ENCODE measurements at places on chromosomes 11 and 22. TPM values are rescaled to one million over a fixed set of nuclear protein-coding genes. Genes with fewer than 3 reads are reported as not detected.

The THY1 gene
- 0.78 TPM for total RNA-seq

- no peak for DNase-seq
Observed at GRCh38 chr22:37680191-37680851, 4.9 kb downstream of the LGALS1 start.

GRCh38 chr11:90250970-90251369 lies 28.1 kb upstream of the CHORDC1 start:
- no peak for DNase-seq

GRCh38 chr11:16984229-16984628 lies 30.0 kb downstream of the PLEKHA7 start:
- DNase-seq: no peak

The CHEK1 gene
- 2.2 TPM for total RNA-seq

- DNase-seq: no peak
Observed at GRCh38 chr11:6397636-6398035, 7.4 kb downstream of the SMPD1 start.

The DGCR6 gene
- total RNA-seq: 4.9 TPM

The PYGM gene
- total RNA-seq: 0.24 TPM

GRCh38 chr11:32919338-32919737 lies 26.7 kb downstream of the QSER1 start:
- no peak for DNase-seq

GRCh38 chr11:119161871-119162270 lies 6.7 kb upstream of the NLRX1 start:
- DNase-seq: no peak
